GM03348 (cell line): ENCODE measurements at places on chromosomes 2 and 18.

DNA sequence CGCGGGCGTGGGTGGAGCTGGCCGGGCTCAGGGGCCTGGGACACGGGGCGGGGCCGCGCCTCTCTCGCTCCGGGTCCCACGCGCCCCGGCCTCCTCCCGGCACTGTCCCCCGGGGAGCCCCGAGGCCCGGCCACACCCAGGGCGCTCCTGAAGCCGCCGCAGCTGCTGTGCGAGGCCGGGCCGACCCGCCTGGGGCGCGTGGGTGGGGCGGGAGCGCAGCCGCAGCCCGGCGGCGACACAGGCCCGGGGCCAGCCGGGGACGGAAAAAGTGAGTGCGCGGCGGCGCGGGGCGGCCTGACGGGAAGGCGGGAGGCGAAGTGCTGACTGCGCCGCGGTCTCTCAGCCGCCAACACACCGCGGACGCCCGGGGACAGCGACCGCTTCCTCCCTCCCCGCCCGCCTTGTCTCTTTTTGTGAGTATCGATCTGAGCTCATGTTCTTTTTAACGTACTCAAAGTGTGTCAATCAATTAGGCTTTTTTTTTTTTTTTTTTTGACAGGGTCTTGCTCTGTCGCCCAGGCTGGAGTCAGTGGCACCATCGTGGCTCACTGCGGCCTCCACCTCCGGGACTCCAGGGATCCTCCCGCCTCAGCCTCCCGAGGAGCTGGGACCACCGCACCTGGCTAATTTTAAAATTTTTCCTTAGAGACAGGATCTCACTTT, 14.5 kb downstream of the PDCD1 start:
- peak; percentile 90 for DNase-seq

DNA sequence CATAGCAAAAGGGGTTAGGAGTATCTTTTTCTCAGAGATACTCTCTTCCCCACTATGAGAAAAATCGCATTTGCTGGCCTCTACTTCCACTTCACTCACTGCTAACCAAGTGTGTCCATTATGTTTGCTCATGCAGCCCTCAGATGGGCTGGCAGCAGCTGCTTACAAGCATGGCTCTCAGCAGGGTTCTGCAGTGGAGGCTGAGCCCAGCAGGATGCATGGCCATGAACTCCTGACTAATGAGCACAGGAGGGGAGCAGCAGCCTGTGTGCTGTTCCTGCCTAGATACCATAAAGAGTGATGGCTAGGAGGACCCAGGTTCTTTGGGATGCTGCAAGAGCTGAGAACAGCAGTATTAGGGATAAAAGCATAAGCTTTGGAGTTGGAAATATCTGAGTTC, 316.9 kb upstream of the THSD7B start:
- DNase-seq = no peak

GRCh38 chr2:224513991-224514390, 71.2 kb downstream of the CUL3 start:
- peak; percentile 17 for DNase-seq

- no peak for DNase-seq
Observed at GRCh38 chr18:30381826-30382225, 660.7 kb downstream of the DSC3 start.
